Dorsolateral prefrontal cortex (tissue), 122 donors: ENCODE measurements at places on chromosomes 1 and 21. TPM values are rescaled to one million over a fixed set of nuclear protein-coding genes. Genes with fewer than 3 reads are reported as not detected.

Gene TFF1
- not detected for total RNA-seq

Gene BROX
- total RNA-seq = 46.3 TPM

Gene COA6
- total RNA-seq = 32.3 TPM

- no peak for DNase-seq
Observed at GRCh38 chr1:9101510-9102146, 27.3 kb downstream of the GPR157 start.

DNA sequence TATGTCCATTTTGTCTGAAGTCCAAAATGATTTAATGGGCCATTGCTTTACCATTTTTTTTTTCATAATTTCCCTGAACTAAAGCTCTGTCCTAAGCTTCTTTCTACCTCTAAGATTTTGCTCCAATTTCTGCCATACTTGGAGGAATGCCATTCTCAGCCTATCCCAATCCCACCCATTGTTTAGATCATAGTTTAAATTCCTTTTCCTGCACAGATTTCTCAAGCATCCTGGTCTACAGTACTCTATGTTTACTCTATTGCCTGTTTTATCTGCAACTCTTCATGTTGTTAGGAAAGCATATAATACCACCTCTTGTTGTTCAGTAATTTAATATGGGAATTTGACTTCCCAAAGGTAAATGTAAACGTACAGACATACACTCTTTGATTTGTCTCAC lies 30.8 kb downstream of the ADAMTS1 start:
- DNase-seq = no peak

DNA sequence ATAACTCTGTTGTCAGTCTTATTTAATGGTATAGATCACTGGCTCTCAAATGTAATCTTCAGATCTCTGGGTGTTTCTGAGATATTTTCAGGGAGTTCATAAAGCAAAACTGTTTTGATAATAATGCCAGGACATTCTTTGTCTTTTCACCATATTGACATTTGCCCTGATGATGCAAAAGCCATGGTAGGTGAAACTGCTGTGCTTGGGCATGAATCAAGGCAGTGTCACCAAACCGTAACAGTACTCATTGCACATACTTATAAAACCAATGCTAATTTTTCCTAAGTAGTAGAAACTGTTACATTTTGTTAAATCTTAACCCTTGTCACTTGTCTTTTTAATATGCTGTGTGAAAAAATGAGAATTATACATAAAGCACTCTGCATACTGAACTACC lies 76.0 kb downstream of the RPS6KC1 start:
- DNase-seq = no peak

- DNase-seq = peak; percentile 37
Observed at GRCh38 chr1:36988321-36988720, 46.0 kb downstream of the GRIK3 start.

GRCh38 chr1:78168306-78168705 lies 122.5 kb downstream of the GIPC2 start:
- DNase-seq = no peak

- no peak for DNase-seq
Observed at GRCh38 chr1:93681101-93681988, at the start of gene BCAR3. TSS of gene BCAR3 (minus strand) at chr1:93681837. CDS start at chr1:93674930, 6,907 bp downstream.

DNA sequence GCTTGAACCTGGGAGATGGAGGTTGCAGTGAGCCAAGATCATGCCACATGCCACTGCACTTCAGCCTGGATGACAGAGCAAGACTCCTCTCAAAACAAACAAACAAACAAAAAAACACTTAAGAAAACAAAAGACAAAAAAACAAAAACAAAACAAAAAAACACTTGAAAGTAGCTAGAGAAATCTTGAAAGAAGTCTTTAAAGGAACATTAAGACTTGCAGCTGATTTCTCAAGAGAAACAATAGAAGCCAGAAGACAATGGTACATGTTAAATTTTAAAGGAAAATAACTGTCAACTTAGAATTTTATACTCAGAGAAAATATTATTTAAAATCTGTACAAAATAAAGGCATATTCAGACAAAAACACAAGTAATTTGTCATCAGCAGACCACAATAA lies 71.3 kb downstream of the HLX start:
- DNase-seq = no peak
